B cell (primary cell): ENCODE measurements at places on chromosomes 3 and 15. TPM values are rescaled to one million over a fixed set of nuclear protein-coding genes. Genes with fewer than 3 reads are reported as not detected.

DNA sequence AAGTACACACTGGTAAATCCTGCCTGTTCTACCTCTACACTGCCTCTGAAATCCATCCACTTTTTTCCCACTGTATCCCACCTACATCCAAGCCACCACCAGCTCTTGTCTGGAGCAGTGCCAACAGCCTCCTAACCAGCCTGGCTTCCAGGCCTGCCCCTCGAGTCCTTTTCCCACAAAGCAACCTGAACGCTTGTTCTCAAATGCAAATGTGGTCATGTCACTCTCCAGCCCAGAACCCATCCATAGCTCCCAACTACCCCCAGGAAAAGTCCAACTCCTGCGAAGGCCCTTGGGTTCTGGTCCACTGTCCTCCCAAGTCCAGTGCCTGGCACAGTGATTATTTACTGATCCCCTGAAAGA, 83.8 kb downstream of the SEMA5B start:
- no peaks in the 10 kb centered on the region for H3K27me3 ChIP-seq
- no peak for DNase-seq
- H3K4me3 ChIP-seq = no peak overlapping the region
- H3K27ac ChIP-seq = no peak overlapping the region
- no peaks in the 10 kb centered on the region for H3K36me3 ChIP-seq
- peaks cover 15% of the 10 kb centered on the region for H3K4me1 ChIP-seq

GRCh38 chr15:94059013-94059587, 172.3 kb upstream of the MCTP2 start:
- H3K27me3 ChIP-seq = no peaks in the 10 kb centered on the region
- no peak overlapping the region for H3K4me3 ChIP-seq
- H3K36me3 ChIP-seq = no peaks in the 10 kb centered on the region

DNA sequence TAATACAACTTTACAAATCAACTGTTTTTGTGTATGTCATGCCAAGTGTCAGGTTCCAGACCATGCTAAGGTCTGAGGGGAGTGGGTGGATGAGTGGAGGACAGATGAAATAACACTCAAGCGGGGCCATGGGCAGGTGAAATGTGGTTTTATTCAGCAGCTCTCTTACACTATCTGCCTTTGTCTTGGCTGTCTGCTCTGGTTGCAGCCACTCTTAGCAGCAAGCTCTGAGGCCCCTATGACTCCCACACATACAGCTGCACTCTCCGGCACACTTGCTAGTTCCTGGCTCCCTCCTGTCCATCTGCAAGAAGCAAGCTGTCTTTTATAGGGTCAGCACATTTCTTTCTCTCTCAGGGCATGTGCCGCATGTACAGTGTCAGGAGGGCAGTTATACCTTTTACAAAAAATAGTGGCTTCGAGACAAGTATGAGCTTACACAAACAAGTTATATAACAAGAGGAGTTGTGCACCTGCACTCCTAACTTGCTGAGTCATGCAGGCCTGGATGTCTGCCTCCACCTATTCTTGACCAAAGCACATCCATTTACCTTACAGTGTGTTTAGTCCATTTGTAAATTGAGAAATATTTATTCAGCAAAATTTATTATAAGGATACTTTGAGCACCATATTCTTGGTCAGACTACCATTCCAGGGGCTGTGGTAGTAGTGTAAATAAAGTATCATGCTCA, 683.7 kb upstream of the CBLB start:
- H3K4me3 ChIP-seq = no peak overlapping the region
- no peaks in the 10 kb centered on the region for H3K36me3 ChIP-seq
- H3K4me1 ChIP-seq = no peaks in the 10 kb centered on the region
- no peak for DNase-seq

DNA sequence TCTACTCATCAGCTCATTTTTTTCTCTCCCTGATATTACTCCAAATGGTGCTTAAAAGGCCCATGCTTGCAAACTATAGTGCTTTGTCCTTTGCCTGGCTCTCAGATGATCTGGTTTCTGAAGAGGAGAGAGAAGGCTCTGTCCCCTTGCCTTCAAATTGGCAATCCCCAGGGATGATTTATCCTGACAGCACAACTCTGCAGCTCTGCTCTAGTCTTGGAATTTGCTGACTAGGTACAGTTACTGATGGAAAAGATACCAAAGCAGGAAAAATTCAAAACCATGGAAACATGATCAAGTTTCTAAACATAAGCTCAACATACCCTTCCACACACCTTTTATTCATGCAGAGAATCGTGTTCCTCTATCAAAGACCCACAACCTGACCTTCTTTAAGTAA, 106.7 kb upstream of the CADPS start:
- no peak overlapping the region for H3K27ac ChIP-seq
- H3K27me3 ChIP-seq = no peaks in the 10 kb centered on the region
- no peaks in the 10 kb centered on the region for H3K36me3 ChIP-seq
- no peaks in the 10 kb centered on the region for H3K4me1 ChIP-seq
- no peak overlapping the region for H3K4me3 ChIP-seq

- H3K4me1 ChIP-seq = peaks cover 32% of the 10 kb centered on the region
- no peaks in the 10 kb centered on the region for H3K36me3 ChIP-seq
- H3K4me3 ChIP-seq = no peak overlapping the region
- H3K27ac ChIP-seq = no peak overlapping the region
- DNase-seq = peak; percentile 38
- no peaks in the 10 kb centered on the region for H3K27me3 ChIP-seq
Measured at GRCh38 chr15:90009301-90010022, 8.3 kb downstream of the ZNF710 start.

GRCh38 chr3:26668696-26669095, 46.1 kb downstream of the LRRC3B start:
- DNase-seq = no peak
- H3K4me1 ChIP-seq = no peaks in the 10 kb centered on the region
- H3K27ac ChIP-seq = no peak overlapping the region
- H3K36me3 ChIP-seq = no peaks in the 10 kb centered on the region

- no peaks in the 10 kb centered on the region for H3K4me1 ChIP-seq
- no peak overlapping the region for H3K4me3 ChIP-seq
- H3K27ac ChIP-seq = no peak overlapping the region
Measured at GRCh38 chr3:185212559-185212958, 41.3 kb downstream of the EHHADH start.

- no peaks in the 10 kb centered on the region for H3K27me3 ChIP-seq
- no peaks in the 10 kb centered on the region for H3K4me1 ChIP-seq
- H3K4me3 ChIP-seq = no peak overlapping the region
- DNase-seq = no peak
- no peak overlapping the region for H3K27ac ChIP-seq
- H3K36me3 ChIP-seq = no peaks in the 10 kb centered on the region
Measured at GRCh38 chr3:187705164-187705563, 2.8 kb upstream of the RTP2 start.

DNA sequence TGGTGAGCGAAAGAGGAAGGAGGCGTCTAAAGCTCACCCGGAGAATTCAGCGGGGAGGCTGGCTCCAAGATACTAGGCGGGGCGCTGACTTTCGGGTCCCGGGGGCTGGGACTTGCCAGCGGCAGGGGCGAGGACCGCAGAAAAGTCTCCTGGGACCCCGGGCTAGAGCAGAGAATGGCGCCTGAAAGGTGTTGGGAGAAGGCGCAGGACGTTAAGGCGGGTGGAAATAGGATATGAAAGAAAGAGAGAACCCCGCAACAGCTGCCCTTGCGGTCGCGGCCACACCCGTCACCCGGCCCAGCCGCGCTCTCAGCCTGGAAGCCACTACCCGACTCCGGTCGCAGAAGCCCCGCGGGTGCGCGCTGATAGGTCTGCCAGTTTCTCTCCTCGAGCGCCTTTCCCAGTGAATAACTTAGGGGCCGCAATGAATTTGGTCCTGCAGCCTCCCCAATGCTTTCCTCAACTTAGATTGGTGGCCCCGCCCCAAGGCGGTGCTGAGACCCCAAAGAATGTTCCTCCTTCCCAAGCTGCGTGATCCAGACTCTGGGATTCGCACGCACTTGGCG, 604 bp downstream of the LTK start:
- peak overlapping the region; percentile 51 for H3K4me3 ChIP-seq
- H3K4me1 ChIP-seq = peaks cover 30% of the 10 kb centered on the region
- H3K27ac ChIP-seq = no peak overlapping the region
- no peaks in the 10 kb centered on the region for H3K27me3 ChIP-seq

GRCh38 chr3:26683902-26684301, 61.3 kb downstream of the LRRC3B start:
- H3K4me1 ChIP-seq = no peaks in the 10 kb centered on the region
- DNase-seq = no peak
- no peak overlapping the region for H3K27ac ChIP-seq
- no peak overlapping the region for H3K4me3 ChIP-seq

DNA sequence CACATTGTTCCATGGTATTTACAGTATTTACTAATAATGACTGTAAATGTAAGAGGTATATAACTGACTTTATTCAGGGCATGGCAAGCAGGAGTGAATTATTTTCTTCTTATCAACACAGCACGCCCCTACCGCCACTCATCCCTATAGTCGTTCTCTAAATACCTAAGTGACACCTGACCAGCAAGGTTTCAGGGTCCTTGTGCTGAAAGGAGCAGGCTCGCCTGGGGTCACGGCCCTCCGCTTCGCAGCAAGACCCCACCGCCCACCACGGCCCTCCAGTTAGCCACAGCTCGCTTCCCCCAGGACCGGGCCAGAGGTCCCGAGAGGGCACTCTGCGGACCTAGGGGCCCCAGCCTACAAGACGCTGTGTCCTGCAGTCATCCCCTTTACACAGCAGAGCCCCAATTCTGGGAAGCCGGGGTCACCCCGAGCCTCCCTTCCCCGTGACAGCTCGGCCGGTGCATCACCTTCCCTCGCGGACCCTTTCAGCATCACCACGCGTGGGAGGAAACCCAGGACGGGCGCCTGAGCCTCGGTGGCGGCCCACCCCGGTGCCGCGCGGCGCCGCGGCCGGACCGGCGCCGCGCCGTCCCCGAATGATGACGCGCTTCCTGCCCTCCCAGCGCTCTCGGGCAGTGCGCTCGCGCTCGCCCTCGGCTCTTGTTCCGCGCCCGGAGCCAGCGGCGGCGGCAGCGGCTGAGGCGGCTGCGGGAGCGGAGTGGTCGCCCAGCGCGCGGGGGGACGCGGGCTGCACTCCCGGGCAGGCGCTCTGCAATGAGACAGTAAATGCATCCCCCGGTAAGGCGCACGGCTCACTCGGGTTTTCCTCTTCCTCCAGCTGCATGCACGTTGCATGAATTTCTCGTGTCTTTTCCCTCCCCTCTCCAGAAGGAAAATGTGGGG, 225.1 kb upstream of the C2CD4B start:
- peaks cover 20% of the 10 kb centered on the region for H3K27me3 ChIP-seq
- peak; percentile 78 for DNase-seq
- no peaks in the 10 kb centered on the region for H3K36me3 ChIP-seq
- peak within 1 kb of the TSS; percentile 79 for H3K4me3 ChIP-seq
- peak within 1 kb of the TSS; percentile 12 for H3K27ac ChIP-seq

DNA sequence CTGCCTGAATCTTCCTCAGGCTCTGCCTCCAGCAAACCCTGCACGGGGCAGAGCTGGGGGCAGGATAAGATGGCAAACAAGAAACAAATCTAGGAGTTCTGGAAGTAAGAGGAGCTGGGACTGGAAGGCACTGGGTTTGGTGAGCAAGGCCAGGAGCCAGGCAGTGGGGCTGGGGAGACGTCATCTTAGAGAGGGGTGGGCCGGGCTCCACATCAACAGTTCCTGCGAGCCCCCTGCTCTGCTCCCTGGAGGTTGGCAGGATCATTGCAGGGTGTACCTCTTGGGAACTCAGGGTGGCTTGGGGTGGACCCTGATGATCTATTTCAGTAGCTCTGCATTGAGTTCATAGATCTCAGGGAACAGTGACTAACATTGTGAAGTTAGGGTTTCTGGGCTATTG, 87.3 kb upstream of the PRR23E start:
- H3K4me1 ChIP-seq = no peaks in the 10 kb centered on the region
- DNase-seq = no peak
- no peak overlapping the region for H3K4me3 ChIP-seq
- H3K27ac ChIP-seq = no peak overlapping the region

DNA sequence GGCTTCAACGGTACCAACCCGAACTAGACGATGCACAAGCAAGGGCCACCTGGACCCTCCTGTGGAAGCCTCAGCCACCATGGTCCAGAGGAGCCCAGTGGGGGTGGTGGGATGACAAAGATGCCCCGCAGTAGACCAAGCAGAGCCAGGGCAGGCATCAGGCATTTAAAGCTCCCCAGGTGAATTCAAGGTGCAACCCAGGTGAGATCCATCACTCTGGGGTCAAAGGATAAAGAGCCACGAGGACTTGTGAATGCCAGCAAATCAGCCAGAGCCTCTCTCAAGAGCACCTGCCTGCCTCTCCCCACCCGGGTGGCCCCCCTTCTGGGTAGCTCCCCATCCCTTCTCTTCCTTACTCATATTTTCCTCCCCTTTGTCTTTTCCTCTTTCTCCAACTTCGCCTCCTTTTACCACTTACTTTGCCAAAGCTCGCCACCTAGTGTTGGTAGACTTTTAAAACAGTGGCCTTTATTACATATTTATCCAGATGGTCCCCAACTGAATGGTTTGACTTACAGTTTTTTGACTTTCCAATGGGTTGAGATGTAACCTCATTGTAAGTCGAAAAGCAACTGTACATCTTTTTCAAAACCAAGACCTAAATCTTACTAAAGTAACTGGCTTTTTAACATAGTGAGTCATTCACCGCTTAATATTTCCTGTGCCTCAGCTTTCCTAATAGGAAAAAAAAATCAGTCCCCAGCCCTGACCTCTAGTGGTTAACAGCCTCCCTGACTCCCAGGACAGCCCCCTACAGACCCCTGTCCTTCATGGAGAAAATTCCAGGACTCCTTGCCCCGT, 18.8 kb downstream of the PLA2G4F start:
- peak; percentile 43 for DNase-seq
- no peak overlapping the region for H3K27ac ChIP-seq
- H3K4me1 ChIP-seq = no peaks in the 10 kb centered on the region
- no peak overlapping the region for H3K4me3 ChIP-seq

DNA sequence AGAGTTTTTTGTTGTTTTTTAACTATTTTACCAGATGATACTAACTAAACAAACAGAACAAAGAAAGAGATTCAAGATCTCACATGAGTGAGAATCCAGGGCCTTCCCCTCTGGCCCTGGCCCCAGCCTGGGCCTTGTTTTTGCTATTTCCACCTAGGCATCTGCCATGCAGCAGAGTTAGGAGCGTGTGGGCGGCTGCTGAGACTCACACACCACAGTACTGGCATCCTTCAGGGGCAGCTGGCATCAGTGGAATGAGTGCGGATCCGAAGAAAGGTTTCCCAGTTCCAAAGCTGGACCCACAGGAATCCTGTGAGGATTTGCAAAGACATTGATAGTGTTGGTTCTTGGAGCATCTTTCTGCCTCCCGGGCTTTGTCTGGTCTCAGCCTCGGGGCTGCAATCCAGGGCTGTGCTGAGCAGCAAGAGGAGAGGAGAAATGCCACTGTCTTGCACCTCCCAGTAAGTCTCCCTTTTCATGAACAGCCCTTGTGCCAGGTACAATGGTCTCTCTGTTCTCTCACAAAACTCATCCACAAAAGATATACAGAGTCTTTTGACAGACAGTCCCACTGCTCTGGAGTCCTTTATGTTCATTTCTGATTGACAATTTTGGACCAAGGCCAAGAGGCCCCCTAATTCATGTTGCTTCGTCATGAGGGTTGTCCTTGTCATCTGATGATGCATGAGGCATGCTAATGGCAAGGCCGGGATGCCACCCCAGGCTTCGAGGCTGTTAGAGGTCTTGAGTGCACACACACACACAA, 46.6 kb downstream of the APH1B start:
- H3K27ac ChIP-seq = no peak overlapping the region
- DNase-seq = no peak
- H3K36me3 ChIP-seq = no peaks in the 10 kb centered on the region
- no peaks in the 10 kb centered on the region for H3K4me1 ChIP-seq
- no peaks in the 10 kb centered on the region for H3K27me3 ChIP-seq
- H3K4me3 ChIP-seq = no peak overlapping the region

The GHRL gene
- 2.8 TPM in 2 replicates for total RNA-seq

The KIF15 gene
- 1.4 and 2.2 TPM in 2 replicates for total RNA-seq

The CPN2 gene
- not detected in 2 replicates for total RNA-seq

The LDHAL6B gene
- not detected in 2 replicates for total RNA-seq

The IL20RB gene
- total RNA-seq = 0.84 and 1.5 TPM in 2 replicates

The C2CD4A gene
- total RNA-seq = not detected in 2 replicates

The IQCF5 gene
- not detected in 2 replicates for total RNA-seq

The C3orf70 gene
- not detected in 2 replicates for total RNA-seq

The ST8SIA2 gene
- not detected in 2 replicates for total RNA-seq

The GOLGA6L4 gene
- 1.9 and 3.9 TPM in 2 replicates for total RNA-seq
